ENCODE measurements at places on chromosomes 6 and 20.

DNA sequence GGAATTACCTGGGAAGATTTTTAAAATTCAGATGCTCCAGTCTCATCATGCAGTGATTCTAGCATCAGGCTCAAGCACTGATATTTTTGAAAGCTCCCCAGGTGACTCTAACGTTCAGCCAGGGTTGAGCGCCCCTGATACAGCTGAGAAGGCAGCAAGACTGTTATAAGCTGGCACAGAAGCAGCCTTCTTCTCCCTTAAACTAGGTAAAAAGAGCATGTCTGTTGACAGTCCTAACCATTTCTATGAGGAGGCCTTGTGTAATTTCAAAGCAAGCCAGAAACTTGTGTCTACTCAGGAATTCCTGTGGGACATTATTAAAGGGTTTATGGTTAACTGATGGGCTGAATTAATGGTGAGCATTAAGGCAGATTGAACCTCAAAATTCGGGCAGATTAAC is 141.9 kb downstream of the PDE7B start:
- DNase-seq: no peak

DNA sequence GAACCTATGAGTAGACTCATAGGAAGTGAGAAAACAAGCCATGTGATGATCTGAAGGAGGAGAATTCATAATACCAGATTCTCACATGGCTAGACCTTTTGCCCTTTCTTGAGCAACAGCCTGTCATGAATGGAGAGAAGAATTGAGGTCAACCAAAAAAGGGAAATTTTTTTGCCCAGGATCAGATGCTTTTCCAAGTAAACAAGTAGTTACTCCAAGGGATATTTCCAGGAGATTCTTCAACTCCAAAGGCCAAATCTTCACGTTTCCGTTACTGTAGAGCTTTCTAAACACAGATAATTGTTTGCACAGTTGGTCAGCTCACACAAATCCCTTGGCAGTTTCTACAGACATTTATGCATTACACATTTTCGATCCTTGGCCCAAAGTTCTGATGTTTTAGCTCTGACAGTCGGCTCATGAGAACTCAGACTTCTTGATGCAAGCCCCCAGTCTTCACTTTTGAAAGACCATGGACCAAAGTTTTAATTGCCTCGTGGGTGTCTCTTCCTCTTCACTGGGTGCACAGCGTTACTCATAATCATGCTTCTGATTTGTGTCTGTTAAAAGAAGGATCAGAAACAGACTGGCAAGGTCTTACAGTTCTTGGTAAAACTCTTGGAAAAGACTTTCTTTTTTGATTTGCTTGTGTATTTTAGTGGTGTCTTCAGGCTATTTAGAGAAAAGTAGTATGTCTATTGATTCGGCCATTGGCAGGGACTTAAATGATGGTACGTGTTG is 115.0 kb downstream of the TSHZ2 start:
- no peak for DNase-seq

GRCh38 chr6:110566346-110567125 is 90.1 kb upstream of the SLC22A16 start:
- no peak for DNase-seq

DNA sequence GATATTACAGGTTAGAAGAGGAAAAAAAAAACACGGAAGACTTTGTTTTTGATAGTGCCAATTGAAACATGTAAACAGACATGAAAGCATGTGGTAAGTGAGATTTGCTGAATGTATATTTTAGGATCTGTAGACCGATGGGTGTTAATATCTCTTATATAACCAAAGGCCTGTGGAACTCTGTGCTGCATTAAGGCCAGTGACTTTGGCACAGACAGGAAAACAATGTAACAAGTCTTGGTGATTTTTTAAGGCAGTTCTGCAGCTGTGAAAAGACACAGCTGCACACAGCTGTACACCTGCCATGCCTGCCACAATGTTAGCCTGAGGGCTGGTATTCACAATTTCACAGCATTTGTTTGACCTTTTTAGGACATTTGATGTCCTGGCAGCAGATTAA is 6.1 kb downstream of the SOBP start:
- DNase-seq: no peak

DNA sequence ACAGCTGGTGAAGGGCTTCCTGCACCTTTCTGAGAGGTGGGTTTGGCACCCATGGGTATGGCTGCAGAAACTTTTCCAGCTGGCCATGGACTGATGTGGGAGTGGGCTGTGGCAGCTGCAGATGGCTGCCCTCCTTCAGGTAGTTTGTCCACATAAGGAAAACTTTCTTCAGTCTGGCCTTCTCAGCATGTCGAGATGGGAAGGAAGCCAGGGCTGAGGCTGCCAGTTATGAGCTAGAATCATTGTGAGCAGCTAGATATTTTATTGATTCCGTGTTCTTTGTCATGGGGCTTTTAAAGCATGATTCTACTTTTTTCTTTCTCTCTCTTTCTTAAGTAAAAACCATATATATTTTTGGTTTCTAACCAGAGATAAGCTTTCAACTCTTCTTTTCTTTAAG is 16.6 kb downstream of the NKX2-4 start:
- no peak for DNase-seq

- no peak for DNase-seq
Measured at GRCh38 chr6:158011980-158012566, 30.4 kb downstream of the SYNJ2 start.

DNA sequence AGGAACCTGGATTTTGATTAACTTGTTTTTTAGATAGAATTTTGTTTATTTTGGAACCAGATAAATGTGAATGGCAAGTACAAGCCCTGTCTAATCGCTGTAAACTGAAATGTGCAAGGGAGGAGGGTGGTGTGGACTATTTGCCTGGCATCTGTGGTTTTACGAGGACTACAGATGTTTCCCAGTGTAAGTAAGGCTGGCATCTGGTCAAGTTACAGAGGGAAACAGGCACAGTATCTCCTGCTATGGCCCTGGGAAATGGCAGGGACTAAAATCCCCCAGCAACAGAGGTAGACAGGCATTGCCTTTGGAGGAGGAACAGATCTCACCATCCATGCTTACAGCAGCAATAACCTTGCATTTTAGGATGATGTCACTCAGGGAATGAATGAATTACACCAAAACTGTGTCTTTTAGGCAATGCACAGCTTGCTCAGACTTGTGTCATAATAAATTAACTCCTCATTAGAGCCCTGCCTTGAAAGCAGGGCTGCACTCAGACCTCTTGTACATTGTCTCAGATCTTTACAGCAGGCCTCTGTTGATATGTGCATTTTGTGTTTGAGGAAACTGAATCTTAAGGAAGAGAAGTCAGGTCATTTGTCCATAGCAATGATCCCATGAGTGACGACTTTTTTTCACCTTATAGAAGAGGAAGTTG is 96.2 kb downstream of the TCP11 start:
- no peak for DNase-seq

DNA sequence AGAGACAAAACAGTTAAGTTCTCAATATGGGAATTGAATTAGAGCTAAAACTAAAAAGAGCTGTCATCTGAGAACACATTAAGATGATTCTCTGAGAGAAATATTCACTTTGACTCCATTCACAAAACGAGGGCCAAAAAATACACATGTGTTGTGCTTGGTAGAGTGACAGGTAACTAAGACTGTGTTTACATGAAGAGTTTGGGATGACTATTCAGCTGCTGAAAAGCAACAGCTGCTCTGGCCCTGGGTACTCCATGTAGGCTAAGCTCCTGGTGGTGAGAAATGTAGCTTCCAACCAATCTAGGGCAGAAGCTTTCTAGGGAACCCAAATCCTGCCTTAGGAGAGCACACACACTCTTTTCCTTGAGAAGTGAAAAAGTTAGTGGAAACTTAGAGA is 184.5 kb downstream of the COL21A1 start:
- DNase-seq: no peak

DNA sequence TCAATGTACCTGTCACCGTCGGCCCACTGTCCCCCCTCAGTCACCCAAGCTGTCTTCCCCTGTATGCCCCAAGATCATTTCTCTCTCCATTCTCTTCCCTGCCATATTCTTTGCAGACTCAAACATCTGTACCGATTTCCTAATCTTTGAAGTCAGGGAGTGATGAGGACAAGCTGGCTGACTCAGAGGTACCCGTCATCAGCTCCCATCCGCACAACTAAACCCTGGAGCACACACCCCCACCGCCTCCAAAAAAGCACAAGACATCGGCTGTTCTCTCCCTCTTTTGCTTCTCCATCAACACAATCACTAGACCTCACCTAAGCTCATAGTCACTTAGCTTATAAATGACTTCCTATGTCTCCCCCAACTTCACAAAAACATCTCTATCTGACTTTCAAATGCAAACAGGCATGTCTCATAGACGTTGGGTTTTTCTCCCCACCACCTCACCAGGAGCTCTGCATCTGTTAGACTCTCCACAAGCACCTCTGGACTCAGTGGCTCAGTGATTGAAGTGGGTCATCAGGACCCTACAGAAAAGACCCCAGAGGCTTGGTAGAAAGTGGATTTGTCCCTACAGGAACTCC is 11.5 kb upstream of the NFATC2 start:
- DNase-seq: no peak

DNA sequence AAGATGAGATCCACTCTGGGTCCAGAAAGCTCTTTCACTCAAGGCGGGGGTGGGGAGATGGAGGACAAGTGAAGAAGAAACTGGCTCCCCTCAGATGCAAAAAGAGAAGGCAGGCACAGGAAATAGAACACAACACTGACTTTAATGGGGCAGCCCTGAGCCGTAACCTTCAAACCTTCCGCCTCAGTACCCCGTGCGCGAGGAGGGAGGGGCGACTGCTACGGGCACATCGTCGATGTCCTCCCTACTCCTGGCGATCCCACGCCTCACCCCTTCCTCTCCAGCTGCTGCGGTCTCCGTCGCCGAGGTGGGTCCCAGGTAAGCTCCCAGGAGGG is 3.9 kb downstream of the SPEF1 start:
- no peak for DNase-seq

- peak; percentile 80 for DNase-seq
Measured at GRCh38 chr6:134097114-134097707, 44.8 kb upstream of the SLC2A12 start.

- no peak for DNase-seq
Measured at GRCh38 chr6:156901309-156902019, 124.3 kb downstream of the ARID1B start.

- no peak for DNase-seq
Measured at GRCh38 chr20:38843346-38843745, 37.8 kb downstream of the PPP1R16B start.

GRCh38 chr6:121633309-121633708 is 197.9 kb downstream of the GJA1 start:
- no peak for DNase-seq

Measured in ascending aorta (tissue), 2 donors.